ENCODE measurements at places on chromosomes 3 and 15. TPM values are rescaled to one million over a fixed set of nuclear protein-coding genes. Genes with fewer than 3 reads are reported as not detected.

DNA sequence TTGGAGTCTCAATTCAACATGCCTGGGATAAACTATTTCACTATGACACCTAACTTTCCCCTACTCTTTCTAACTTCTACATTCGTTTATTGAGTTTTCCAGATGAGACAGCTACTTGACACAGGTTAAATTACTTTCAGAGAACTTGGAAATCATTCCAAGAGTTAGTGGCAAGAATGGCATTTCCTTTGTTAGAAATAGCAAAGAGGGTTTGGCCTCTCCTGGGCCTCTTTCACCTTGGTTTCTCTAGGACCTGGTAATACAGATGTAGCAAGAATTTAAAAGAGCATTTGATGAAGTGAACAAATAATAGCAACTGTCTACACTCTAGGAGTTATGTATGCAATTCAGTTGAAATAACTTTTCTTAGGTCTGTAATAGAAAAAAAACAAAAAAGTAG, 748.9 kb downstream of the MECOM start:
- DNase-seq = peak; percentile 35

DNA sequence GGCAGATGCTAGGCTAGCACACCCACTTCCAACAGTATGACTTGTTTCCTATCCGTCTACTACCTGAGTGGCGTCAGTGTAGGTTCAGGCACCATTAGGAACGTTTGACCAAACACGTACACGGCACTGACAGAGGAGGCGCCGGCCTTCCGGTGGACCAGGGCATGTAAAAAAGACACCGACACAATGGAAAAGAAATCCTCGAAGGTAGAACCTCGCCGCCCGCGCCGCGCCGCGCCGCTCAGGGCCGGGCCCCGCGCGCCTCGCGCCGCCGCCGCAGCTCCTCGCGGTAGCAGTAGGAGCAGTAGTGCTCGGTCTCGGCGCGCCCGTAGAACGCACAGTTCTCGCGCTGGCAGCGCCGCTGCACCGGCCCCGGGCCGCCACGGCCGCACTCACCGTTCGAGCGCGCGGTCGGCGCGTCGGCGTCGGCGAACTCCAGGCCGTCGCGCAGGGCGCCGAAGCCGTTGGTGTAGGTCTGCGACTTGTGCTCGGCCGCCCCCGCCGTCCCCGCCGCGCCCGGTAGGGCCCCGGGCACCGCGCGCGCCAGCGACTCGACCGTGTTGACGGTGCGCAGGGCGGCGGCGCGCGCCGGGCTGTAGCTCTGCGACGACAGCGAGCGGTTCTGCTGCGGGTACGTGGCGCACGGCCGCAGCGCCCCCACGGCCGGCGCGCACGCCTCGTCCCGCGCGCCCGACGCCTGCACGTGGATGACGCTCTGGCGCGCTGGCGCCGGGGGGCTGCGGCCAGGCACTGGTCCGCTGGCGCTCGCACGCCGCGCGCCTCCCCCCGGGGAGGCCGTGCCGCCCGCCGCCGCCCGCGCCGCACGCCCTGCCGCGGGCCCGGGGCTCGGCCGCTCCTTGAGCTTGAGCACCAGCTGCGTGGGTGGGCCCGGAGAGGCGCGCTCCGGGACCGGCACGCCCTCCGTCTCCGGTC, 156.7 kb downstream of the KLF13 start:
- no peak for DNase-seq

DNA sequence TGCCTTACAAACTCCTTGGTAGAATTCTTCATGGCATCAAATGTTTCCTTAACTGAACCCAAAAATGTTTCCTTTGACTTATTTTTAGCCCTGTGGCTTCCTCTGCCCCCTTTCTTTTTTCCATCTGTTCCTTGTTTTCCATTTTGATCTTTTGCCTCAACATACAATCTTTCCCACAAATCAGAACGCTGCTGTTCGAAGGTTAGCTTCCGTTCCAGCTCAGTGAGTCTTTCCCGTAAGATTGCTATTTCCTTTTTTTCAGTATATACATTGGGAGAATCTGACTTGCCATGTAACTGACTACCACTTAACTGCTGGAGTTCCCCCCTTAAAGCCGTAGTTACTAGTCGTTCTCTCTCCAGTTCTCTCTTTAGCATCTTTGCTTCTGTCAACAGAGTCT, 41.2 kb downstream of the PIGB start:
- DNase-seq = no peak

GRCh38 chr3:84985795-84986194, 27.0 kb downstream of the CADM2 start:
- no peak for DNase-seq

DNA sequence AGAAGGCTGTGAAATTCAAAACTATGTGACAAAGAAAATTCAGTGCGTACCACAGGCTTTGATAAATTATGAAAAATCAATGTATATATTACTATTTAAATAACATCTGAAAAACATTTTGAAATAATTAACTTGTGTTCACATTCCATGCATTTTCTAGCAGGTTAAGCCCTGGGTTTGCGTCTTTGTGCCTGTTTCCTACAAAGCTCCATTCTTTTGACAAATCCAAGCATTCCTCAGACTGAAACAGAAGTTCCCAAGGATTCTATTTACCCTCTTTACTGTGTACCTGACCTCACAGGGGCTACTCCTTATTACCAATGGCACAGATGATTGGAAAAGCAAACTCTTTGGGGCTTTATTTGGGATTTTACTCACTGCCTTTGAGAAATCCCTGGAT, 1.9 kb downstream of the PAQR9 start:
- no peak for DNase-seq

GRCh38 chr3:60316121-60316797, 935.0 kb downstream of the FHIT start:
- DNase-seq = no peak

- no peak for DNase-seq
Measured at GRCh38 chr3:17089314-17089700, 204.6 kb downstream of the PLCL2 start.

DNA sequence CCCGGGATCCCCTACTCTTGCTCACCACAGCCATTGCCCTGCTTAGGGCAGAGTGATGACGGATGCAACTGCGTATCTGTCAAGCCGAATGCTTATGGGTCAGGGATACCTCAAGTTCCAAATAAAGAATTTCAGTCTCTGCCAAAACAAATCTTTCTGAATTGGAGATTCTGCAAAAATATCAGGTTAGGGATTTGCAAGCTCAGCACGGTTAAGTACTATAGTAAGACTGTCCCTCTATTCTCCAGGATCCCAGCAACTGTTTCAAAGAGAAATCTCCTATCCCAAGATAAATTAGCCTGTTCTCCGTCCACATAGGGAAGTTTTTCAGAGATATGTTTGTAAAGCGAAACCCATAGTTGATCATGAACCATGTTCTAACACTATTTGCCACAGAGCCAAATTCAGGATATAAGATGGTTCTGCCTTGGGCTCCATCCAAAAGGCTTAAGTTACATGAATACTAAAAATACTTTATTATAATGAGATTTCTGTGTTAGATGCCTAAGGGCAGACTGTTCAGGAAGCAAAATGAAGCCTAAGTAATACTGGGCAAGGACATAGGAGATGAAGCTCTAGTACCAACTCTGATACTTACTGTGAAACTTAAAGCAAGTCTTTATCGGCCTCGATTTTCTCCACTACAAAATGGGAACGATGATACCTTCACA, 100.1 kb upstream of the LPP start:
- no peak for DNase-seq

GRCh38 chr15:32790352-32790999, 72.7 kb downstream of the GREM1 start:
- DNase-seq = peak; percentile 36

- DNase-seq = no peak
Measured at GRCh38 chr3:126685493-126685892, 18.5 kb upstream of the CHCHD6 start.

Gene ANKUB1
- total RNA-seq = not detected

Gene C2CD4A
- total RNA-seq = 0.26 TPM

Gene SPATA12
- total RNA-seq = 1.9 TPM

Gene FOXB1
- not detected for total RNA-seq

Gene HOMER2
- 34.1 TPM for total RNA-seq

All from A172 (cell line).